Effector CD4-positive, alpha-beta T cell (primary cell): ENCODE measurements at places on chromosomes 11 and 22.

DNA sequence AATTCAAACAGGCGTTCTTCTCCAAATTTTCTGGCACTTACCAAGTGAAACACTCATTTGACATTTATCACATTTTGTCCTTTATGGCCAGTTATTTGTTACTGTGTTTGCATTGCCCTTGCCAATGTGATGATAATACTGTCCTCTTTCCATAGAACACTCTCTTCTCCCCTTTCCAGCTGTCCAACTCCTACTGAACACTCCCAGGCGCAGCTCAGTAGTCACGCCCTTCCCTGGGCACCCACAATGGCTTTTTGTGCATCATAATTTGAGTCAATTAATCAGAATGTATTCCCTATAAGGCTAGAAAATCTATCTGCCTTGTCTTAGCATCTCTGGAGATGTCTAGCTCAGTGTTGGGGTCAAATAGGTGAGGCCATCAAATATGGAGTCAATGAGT is 21.2 kb upstream of the B3GAT1 start:
- DNase-seq = no peak

DNA sequence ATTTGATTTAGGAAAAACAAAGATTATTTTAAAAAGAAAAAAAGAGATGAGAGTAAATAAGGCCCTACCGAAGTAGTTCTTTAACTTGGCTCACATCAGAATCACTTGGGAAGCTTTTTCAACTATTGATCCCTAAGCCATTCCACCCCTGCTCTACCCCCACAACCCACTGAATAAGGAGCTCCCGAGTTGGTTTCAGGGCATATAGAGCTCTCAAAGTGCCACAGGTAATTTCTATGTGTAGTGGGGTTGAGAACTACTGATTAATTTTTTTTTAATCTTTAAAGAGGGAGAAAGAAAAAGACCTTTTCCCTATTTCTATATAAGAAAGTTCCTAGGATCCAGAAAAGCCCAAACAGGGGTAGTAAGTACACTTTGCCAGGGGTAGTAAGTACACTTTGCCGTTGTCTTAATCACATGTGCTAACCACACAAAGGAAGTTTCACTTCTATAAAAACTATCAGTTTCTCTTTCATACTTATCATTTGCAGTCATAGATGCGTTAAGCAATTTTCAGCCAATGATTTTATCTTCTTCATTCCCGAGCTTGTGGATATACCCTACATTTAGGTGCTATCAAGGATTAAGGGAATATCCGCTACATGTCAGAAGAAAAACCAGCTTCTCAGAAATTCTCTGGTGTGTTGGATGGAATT is 108.4 kb upstream of the ZC3H12C start:
- no peak for DNase-seq

DNA sequence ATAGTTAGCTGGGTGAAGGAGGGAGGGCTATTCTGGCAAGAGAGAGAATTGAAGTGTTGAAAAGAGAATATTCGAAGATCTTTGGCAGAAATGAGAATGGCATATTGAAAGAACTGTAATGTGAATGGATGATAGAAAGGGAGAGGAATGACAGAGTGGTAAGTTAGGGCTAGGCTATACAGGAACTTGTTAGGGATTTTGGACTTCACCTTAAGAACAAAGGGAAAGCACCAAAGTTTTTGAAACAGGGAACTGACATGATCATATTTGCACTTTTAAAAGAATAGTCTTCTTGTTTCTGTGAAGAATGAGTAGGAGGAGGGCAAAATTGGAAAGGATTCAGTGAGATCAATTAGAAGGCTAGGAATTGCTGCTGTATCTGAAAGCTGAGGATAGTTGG is 119.3 kb downstream of the METTL15 start:
- no peak for DNase-seq

GRCh38 chr11:67539550-67539949 is 16.3 kb upstream of the CABP2 start:
- DNase-seq = no peak

- DNase-seq = no peak
Observed at GRCh38 chr11:10407055-10407454, 48.0 kb upstream of the AMPD3 start.

DNA sequence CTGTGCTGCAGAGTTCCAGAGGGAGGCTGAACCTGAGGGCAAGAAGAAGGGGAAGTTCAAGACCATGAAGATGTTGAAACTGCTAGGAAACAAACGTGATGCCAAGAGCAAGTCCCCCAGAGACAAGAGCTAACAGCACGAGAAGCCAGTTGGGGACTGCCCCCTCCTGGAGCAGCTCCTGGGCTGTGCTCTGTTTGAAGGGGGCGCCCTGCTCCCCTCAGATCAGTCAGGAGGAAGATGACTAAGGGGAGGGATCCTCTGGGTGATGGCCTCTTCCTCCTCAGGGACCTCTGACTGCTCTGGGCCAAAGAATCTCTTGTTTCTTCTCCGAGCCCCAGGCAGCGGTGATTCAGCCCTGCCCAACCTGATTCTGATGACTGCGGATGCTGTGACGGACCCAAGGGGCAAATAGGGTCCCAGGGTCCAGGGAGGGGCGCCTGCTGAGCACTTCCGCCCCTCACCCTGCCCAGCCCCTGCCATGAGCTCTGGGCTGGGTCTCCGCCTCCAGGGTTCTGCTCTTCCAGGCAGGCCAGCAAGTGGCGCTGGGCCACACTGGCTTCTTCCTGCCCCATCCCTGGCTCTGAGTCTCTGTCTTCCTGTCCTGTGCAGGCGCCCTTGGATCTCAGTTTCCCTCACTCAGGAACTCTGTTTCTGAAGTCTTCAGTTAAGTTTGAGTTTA is 12.6 kb downstream of the C22orf23 start:
- DNase-seq = no peak

DNA sequence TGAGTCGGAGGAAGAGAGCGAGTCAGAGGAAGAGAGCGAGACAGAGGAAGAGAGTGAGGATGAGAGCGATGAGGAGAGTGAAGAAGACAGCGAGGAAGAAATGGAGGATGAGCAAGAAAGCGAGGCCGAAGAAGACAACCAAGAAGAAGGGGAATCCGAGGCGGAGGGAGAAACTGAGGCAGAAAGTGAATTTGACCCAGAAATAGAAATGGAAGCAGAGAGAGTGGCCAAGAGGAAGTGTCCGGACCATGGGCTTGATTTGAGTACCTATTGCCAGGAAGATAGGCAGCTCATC is 780 bp downstream of the TRIM44 start:
- DNase-seq = no peak

- DNase-seq = no peak
Observed at GRCh38 chr22:30636226-30637077, 871 bp downstream of the SLC35E4 start.

GRCh38 chr22:21568347-21569075 is 997 bp downstream of the UBE2L3 start:
- no peak for DNase-seq
